Posterior vena cava (tissue), 2 donors: ENCODE measurements at places on chromosomes 6 and 20. TPM values are rescaled to one million over a fixed set of nuclear protein-coding genes. Genes with fewer than 3 reads are reported as not detected.

DNA sequence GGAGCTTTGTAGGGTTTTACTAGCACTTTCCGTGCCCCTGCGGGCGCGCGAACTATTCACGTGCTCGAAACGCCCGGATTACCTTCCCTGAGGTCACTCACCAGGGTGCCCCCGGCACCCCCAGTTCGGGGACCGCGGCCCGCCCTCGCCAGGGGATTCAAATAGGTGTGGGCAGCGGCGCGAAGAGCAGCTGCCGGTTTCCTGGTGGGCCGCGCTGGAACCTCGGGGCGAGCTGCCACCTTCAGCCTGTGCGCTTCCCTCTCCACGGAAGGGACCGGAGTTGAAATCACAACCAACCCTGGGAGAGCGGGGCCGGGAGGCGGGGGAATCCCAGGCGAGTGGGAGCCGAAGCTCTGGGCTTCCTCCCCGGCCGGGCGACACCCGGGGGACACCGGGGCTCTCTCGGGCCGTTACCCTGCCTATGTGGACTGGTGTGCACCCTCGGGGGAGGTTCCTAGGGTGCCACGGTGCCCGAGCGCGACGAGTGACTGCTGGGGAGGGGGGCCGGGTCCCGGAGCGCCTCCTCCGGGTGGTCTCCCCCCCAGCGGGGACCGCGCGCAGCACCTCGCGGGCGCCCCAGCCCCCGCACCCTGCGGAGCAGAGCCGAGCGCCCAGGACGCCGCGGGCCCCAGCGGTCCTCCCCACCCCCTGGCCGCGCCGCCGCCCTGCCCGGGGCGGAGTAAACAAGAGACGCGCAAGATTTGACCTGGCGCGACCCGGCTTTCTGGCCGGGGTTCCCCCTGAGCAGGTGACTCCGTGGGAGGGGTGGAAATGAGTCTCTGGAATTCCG, 2.1 kb upstream of the HIVEP2 start:
- peak; percentile 91 for DNase-seq

GRCh38 chr6:5930143-5930770, 76.5 kb downstream of the NRN1 start:
- no peak for DNase-seq

DNA sequence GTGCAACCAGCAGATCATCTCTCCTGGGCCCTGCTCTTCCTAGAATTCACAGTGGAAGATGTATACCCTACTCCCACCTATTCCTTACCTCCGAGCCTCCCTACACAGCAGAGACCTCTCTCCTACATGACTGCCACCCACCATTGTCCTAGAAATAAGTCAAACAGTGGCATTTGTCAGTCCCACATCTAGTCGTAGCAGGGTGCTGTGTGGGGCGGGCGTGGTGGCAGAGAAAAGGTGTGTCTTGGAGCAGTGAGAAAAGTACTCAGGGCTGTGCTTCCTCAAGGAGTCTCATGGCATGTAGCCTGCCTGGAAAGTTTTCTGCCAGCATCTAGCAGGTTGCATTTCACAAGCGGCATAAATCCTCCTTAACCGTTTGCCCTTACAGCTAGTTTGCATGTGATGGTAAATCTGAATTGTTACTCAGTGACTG, 59.4 kb upstream of the PTGIS start:
- peak; percentile 10 for DNase-seq

DNA sequence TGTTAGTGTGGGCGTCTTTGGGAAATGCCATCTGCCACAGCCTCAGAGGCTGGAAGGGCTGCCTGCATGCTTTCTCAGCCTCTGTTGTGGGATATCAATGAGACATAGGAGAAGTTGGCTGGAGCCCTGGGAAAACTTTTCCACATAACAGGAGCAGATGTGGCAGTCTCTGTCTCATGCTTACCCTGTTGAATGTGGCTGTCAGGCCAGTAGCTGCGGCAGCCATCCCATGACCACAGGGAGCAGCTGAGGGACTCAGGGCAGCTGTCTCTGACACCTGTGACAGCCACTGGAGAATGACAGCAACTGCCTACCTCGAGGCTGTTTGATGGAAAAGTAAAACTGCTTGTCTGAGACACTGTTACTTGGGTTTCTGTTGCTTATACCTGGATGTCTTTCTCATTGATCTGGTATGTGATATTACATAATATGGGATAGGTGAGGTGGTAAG, 64.4 kb downstream of the TULP4 start:
- no peak for DNase-seq

DNA sequence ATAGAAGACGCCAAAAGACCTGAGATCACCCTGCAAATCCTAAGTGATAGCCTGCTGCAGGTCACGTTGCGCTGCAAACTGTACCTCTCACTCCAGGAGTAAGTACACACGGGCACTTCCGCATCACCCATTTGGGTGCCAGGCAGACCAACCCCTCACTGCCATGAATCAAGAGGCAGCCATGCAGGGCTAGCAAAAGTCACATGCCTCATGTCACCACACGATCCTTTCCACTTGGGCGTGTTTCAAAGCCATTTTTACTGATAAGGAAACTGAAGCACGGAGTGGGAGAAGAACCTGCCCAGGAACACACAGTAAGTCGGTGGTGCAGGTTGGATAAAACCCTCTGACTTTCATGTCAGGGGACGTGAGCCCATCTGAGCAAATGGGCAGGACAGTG, 37.0 kb downstream of the BPIFB1 start:
- no peak for DNase-seq

GRCh38 chr20:58684291-58684690, 8.3 kb upstream of the NPEPL1 start:
- no peak for DNase-seq

- DNase-seq, result no peak
Measured at GRCh38 chr6:143555071-143555492, 43.6 kb upstream of the FUCA2 start.

GRCh38 chr6:165630544-165630953, 32.5 kb downstream of the PDE10A start:
- no peak for DNase-seq

DNA sequence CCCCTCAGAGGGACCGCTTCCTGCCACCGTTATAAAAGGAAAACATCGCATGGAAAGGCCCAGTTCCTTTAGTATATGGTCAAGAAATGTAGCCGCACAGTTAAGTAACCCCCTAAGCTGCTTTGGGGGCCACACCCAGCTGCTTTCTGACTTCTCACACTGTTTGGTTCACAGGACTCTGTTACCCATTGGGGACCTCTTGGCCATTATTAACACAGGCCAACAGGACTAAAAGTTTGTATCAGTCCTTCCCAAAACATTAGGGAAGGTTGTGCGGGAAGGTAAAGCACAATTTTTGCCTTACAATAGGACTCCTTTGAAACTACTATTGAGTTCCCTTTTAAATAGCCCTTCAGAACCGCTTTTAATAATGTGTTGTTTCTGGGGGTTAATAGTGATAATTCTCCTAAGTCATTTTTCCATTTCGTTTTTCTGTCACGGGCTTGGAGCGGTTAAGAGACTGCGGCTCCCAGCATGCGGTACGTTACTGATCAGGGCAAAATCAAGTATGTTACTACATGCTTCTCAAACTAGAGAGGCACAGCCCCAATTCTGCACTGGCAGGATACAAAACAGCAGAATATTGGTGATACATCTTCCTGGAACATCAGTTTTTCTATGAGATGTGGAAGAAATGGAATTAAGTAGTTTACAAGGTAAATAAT, 668 bp upstream of the RPP40 start:
- no peak for DNase-seq

DNA sequence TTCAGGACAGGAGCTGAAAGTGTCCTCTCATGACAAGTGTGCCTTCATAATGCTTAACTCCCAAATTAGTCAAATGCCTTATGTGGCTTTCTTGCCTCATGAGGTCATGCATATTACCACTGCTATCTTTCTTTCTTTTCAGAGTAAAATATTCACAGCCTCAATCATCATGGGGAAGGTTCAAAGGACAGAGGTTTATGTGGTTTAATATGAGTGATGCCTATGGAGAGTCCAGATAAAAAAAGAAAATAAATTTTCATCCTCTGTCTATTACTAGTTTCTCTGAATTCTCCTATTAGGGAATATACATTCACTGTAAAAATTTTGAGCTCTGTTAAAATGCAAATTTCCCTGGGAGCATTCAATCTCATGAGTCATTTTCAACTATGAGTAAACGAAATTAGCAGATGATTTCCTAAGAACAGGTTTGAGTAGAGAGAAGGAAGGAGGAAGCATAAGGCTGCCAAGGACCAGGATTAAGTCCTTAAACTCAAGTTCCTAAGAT, 396.9 kb upstream of the ADGRB3 start:
- DNase-seq, result no peak

Gene SYCP2
- 0.97 TPM for total RNA-seq

Gene WFDC12
- total RNA-seq, result not detected

Gene ENPP5
- total RNA-seq, result 1.0 TPM

Gene ELOVL2
- total RNA-seq, result 0.38 TPM

Gene PGC
- total RNA-seq, result not detected

Gene IMPG1
- total RNA-seq, result not detected
